H9 (cell line): ENCODE measurements at places on chromosomes 3 and 15. TPM values are rescaled to one million over a fixed set of nuclear protein-coding genes. Genes with fewer than 3 reads are reported as not detected.

Gene KBTBD13
- total RNA-seq = not detected in 2 replicates

DNA sequence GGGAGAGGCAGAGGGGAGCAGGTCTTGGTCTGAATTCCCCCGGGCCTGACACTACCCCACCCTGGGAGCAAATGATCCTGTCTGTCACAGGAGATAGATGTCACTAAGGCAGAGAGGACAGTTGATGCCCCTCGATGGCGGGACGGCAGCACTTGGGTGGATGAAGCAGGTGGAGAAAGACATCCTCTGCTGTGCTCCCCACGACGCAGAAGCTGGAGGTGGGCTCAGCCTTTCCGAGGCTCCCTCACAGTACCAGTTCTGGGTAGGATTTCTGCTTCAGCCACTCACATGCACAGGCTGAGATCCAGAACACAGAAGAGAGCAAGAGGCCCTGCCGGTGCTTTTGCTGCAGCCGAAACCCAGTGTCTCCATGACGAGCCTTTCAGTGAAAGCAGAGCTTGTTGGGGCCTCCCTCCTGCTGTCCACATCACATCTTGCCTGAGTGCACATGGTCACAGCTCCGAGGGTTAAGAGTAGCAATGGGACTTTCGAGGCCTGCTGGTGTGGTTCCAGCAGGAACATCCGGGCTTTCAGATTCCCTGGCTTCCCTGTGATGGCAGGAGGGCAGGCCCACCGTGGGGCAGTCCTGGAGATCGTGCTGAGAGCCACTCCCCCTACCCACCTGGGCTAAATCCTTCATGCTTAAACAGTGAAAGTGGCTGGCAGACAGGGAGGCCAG, 107.3 kb upstream of the PRR20G start:
- no peak for DNase-seq

DNA sequence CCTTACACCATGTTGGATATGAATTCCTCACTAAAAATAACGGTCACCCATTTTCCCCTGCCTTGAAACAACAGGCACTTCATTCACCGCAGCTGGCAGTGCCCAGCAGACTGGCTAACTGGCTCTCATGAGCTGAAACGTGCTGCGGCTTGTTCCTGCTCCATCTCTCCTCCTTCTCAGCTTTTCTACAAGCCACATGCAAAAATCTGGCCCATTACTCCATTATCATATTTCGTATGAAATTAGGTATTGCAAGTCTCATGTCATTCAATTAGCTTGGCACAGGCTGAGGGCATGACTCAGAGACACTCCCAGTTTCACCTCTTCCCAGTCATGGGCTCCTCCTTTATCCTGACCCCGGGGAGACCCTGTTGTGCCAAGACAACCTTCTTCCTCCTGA, 60.0 kb downstream of the MAGEF1 start:
- no peak for DNase-seq

DNA sequence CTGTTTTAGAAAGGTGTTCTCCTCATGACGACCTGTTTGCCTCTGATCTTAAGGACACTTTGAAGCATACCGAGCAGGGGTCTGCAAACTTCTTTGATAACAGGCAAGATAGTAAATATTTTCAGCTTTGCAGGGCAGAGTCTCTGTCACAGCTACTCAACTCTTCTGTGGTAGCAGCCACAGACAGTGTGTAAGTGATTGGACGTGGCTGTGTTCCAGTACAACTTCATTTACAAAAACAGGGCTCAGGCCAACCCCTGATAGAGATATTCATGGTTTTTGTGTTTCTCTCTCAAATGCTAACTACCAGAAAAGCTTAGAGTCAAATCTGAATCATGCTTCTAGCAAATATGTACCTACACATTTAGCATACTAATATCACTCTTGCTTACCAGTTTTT, 51.5 kb downstream of the TGFBR2 start:
- no peak for DNase-seq
